SW 1271 (cell line): ENCODE measurements at places on chromosomes 5 and 9.

DNA sequence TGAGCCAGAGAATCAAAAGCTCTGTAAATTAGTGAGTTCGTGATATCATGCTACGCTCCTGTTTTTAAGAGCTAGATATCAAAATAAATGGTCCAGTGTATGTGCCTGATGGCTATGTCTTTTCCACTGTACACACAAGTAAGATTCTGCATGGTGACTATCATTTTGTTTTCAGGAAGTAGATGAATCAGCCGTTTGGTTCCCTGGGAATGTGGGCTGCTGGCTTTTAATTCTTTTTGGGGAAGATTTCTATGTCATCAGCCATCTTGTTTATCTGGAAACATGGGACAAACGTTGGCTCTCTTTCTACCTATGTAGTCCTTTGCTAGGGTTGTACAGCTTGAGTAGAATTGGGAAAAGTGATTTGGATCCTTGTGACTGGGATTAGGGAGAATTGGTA lies 126.7 kb downstream of the GRIA1 start:
- DNase-seq = no peak

DNA sequence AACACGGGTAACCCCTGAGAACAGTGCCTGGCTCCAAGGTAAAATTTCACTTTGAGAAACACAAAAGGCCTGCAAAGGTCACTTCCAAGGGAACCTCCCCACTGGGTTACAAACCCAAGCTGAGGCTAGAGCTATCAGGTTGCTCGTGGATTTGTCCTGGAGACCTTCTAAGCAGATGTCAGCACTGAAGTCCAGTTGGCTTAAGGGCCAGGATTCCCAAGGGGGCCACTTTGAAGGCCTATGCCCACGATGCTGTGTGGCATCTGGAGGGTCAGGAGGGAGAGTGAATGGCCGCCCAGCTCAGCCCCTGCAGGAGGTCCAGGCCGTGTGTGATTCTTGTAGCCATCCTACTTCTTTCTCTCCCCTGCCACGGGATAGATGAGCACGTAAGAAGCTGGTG lies 100.2 kb upstream of the FSTL4 start:
- DNase-seq = no peak

GRCh38 chr5:42361315-42361688 lies 61.9 kb upstream of the GHR start:
- DNase-seq = no peak

GRCh38 chr9:129597355-129598088 lies 23.4 kb downstream of the C9orf50 start:
- no peak for DNase-seq

- no peak for DNase-seq
These were observed 29.2 kb upstream of the TGFBI start for GRCh38 chr5:135999406-136000139.
